Right ventricle myocardium inferior (tissue), 1 donor: ENCODE measurements at places on chromosomes 1 and 21.

- no peak for DNase-seq
Observed at GRCh38 chr1:63670164-63670563, 77.0 kb downstream of the PGM1 start.

GRCh38 chr1:201542309-201543035 lies 3.5 kb downstream of the NAV1 start:
- DNase-seq = no peak

GRCh38 chr1:61797045-61797755 lies 54.9 kb downstream of the PATJ start:
- DNase-seq = no peak

DNA sequence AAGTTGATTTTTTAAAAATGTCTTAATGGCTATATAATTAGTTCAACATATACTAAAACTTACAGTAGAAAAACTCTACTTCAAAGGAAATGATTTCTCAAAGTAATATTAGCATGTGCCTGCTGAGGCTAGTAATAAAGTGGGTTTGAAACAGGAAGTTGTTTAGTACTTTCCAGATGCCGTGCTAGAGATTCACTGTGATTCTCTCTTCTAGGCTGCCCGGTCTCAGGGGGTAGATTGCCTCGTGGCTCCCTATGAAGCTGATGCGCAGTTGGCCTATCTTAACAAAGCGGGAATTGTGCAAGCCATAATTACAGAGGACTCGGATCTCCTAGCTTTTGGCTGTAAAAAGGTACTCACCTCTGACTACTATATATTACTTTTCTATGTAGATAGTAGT lies 9.1 kb downstream of the EXO1 start:
- no peak for DNase-seq

DNA sequence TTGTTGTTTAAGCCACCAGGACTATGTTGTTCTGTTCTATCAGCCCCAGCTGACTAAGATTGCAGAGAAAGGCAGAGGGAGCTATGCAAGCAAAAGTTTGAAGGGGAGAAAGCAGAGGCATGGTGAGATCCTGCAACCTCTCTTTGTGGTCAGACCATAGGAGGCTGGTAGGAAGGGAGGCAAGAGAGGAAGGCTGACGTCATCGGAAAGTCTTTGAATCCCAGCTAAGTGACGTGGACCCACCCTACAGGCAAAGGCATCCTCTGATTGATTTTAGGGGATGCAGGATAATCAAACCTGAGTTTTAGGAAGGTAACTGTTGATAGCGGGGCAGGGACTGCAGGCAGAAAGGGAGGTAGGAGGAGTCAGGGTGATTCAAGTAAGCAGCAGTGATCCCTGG lies 23.3 kb upstream of the TNNI1 start:
- no peak for DNase-seq

GRCh38 chr1:215226757-215227156 lies 144.2 kb downstream of the KCNK2 start:
- DNase-seq = no peak

DNA sequence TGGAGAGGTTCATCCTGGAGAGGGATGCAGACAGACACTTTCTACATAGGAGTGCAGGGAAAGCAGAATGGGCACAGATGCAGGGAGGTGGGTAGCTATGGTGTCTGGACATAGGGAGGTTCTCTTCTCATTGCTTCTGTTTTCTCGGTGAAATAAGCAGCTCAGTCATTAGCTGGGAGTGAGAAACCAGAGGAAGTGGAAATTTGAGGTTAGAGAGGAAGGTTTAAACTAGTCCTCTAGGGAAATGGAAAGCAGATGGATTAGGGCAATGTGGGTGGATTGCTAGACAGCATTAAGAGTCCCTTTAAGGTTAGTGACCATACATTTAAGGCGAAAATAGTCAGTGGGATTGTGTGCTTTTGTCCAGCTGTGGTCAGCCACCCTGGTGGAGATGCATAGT lies 39.6 kb downstream of the MPZL1 start:
- no peak for DNase-seq

- DNase-seq = no peak
Observed at GRCh38 chr1:15405106-15405850, 4.4 kb upstream of the EFHD2 start.

DNA sequence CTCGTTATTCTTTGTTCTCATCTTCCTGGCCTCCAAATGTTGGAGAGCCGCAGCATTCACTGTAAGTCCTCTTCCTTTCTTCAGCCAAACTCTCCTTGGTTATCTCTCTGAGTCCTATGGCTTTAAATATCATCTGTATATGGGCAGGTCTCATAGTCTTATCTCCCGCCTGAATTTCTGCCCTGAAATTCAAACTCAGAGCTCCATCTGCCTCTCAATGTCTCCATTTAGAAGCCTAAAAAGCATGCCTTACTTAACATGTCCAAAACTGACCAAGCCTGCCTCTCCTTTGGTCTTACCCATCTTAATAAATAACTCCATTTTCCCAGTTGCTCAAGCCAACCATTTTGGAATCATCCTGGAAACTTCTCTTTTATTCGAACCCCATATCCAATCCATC lies 80.7 kb downstream of the DHRS3 start:
- no peak for DNase-seq

DNA sequence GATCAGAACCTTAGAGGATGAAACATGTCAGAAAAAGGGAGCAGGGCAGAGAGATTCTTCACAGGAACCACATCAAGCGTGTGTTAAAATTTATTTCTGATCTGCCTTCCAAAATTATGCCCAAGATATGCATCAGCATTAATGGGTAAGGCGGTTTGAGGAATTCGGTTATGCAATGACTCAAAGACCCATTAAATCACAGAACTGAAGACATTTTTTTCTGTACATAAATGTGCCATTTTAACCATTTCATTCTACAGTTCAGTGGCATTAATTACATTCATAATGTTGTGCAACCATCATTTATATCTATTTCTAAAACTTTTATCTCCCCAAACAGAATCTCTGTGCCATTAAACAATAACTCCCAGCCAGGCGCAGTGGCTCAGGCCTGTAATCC lies 43.4 kb downstream of the CNST start:
- no peak for DNase-seq

DNA sequence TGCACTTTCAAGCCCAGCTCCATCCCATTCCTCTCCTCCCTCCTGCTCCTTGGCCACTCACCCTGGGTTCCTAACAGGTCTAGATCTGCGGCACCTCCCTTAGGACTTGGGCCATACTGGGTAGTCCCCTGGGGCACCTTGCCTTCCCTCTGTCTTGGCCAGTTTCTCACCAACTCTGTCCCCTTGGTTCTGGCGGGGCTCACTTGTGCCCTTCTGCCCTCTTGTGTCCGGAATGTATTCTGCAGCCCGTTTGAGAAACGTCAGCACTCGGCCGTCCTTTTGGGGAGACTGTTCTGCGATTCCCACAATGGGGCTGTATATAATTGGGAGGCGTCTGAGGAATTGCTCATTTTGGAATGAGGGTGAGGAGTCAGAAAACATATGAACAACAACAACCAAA lies 162.4 kb downstream of the ZSCAN20 start:
- DNase-seq = no peak
